ENCODE measurements at places on chromosomes 6 and 20.

GRCh38 chr6:67952121-67952520, 683.0 kb upstream of the ADGRB3 start:
- no peak for DNase-seq

DNA sequence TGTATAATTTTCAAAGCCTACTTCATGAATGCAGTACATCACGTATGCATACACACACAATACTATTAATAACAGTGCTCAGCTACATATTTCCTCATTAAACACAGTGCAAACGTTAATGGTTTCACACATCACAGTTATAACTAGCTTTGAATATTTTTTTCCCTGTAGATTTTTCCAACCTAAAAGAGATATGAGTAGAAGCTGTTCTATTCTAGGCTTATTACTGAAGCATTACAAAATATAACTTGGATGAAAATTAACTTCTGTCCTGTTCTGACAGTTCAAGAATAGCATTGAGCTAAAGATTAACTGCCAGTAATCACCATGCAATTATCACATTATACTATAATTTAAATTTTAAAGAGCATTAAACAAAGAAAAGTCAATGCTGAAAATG, 6.2 kb downstream of the LMBRD1 start:
- no peak for DNase-seq

DNA sequence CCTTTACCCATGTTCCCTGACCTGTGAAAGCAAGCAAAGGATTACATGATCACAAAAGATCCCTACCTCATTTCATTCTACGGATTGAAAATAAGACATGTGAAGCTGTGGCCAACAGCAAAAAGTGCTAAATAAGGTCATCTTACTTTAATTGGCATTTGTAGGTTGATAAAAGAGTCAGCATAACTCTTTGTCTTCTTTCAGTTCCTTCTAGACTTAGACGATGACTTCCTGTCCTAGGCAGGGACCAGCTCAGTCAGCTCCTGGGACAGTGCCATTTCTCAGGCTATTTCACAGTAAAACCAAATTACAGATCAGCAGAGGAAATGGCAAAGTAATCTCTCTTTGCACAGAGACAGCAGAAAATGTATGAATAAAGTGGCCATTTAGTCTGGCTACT, 480.7 kb downstream of the RFPL4B start:
- no peak for DNase-seq

DNA sequence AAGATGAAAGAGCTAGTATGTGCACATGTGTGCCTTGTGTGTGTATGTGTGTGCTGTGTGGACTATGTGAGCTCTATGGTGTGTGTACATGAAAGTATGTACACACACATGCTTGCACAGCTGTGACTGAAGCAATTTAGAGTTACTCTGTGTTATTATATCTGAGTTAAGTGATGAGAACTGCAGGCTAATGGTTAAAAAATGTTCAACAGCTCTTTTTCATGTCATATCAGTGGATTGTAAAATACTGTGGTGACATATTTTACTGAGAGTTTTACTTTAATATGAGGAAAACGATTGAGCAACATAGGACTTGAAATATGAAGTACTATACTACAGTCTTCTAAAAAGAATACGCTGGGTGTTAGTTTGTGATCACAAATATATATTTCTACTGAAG, 195.7 kb upstream of the KCNK16 start:
- no peak for DNase-seq

GRCh38 chr6:65199683-65200082, 507.3 kb downstream of the EYS start:
- DNase-seq: no peak

- no peak for DNase-seq
Measured at GRCh38 chr20:57647933-57648785, 27.9 kb upstream of the ZBP1 start.

GRCh38 chr20:58482416-58482815, 32.8 kb downstream of the APCDD1L start:
- DNase-seq: no peak

DNA sequence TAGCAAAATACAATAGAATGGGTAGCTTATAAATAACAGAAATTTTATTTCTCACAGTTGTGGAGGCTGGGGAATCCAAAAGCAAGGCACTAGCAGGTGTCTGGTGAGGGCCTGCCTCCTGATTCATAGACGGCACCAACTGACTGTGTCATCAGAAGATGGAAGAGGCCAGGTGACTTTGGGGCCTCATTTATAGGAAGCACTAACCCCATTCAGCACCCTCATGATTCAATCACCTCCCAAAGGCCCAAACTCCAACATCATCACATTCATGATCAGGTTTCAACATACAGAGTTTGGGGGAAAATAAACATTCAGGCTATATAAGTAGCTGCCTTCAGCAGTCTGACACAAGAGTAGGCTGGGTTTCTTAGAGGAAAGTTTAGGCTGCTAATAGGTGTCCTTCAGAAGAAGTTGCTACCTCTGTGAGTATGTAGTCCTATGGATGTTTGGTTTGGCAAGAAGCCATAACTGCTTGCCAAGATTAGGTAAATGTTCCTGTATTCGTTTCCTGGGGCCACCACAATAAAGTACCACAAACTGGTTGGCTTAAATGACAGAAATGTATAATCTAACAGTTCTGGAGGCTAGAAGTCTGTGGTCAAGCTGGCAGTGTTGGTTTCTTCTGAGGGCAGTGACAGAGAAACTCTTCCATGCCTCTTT, 48.8 kb downstream of the NT5E start:
- peak; percentile 44 for DNase-seq

GRCh38 chr6:14984519-14984853, 261.4 kb upstream of the JARID2 start:
- no peak for DNase-seq

DNA sequence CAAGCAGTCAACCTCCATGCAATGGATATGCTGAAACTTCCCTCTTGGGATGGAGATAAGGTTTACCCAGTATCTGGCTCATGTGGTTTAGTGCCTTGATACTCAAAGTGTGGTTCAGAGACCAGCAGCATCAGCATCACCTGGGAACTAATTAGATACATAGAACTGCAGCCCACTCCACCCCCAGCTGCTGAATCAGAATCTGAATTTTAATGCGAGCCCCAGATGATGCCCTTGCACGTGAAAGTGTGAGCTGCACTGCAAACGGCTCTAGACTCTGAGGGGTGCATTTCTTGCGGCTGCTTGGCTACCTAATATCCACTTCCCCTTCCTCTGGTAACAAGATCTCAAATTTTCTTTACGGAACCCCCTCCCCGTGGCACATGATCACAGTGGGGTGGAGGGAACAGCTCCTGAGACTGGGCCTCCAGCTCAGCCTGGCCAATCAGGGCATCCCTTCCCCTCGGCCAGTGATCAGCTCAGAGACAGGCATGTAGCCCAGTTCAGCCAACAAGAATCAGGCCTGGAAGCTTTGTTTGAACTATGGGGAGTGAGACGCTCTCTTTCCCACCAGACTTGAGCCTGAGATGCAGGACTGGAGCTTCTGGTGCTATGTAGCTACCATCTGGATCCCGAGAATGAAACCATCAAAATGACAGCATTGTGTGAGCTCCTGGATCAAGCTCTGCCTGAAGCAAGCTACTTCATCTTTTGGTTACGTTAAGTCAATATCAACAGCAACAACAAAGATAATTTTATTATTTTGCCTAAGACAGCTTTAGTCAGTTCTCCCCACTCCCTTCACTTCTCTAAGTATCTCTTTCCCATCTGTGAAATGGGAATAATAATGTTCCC, 12.8 kb downstream of the KCNK15 start:
- no peak for DNase-seq

All from NCI-H774 (cell line).